GM10248 (cell line): ENCODE measurements at places on chromosomes 7 and 10.

- DNase-seq: no peak
Observed at GRCh38 chr10:5921746-5922145, 31.7 kb downstream of the FBH1 start.

GRCh38 chr7:90262438-90262837, 17.5 kb downstream of the CFAP69 start:
- DNase-seq: peak; percentile 44

DNA sequence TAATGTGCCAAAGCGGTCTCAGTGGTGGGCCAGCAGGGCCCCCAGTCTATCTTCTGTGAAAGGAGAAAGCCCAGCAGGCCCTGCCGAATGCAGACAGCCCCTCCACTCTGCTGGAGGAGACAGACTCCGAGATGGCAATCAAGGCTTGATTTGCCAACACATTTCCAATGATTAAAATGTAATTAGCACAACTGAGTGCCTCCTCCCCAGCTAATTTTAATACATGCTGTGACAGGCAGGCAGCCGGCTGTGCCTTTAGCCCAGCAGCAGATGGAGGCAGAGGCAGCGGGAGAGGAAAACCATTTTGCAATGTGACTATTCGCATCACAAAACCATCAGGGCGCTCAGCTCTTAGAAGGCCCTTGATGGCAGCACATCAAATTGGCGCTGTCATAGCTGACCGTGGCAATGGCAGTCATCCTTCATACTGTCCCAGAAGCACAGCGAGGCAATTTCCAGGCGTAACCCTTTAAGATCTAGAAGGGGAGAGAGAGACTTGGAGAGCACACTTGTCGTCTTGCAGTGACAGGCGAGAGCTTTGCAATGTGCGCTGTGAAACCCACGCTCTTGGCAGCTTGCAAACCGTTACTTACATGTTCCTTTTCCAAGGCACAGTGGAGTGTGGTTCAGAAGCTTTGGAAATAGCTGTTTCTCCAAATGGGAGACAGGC, 714.8 kb upstream of the GALNT17 start:
- no peak for DNase-seq

GRCh38 chr7:30193336-30193943, 58.7 kb downstream of the MTURN start:
- DNase-seq: no peak

DNA sequence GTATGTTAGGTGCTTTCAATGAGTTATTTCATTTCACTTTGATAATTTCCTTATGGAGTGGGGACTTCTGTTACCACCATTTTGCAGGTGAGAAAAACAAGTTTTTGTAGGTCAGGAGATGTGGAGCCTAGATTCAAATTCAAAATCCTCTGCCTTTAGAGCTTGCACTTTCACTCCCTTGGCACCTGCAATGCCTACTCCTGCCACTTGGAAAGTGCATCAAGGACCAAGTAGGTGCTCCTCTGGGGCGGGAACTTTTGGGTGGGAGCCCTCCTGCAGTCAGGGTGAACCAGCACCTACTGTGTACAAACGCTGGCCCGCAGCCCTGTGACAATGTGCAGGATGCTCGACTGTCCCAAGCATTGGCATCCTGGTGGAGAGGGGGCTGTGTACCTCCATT, 199.0 kb downstream of the EMX2 start:
- DNase-seq: no peak

DNA sequence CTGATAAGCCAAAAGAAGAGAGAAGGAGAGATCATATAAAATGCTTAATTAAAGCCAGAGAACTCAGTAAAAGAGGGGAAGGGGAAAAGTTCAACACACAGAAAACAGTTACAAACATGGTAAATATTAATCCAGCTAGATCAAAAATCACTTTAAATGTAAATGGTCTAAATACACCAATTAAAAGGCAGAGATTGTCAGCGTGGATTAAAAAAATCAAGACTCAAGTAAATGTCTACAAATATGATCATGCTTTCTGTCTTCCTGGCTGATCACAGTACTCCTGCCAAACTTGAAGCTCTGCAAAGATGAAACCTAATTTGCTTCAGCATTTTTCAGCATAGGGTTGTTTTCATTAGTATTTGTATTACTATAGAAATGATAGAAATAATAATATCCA, 54.6 kb upstream of the RNF32 start:
- DNase-seq: no peak

DNA sequence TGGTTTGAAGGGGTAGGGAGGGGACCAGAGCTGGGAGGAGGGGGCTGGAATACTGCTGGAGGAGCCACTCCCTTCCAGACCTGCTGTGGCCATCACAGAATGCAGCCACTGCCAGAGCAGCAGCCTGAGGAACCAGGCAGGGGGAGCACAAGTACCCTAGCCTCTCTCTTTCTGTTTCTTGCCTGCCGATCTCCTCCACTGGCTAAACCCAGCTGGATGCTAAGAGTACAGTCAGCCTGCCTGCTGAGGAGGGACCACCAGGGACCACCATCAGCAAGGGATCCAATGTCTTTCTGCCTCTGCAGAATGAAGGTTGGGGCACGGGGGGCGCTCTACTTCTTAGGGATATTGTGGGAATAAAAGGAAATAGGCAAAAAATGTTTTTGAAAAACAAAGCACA, 4.7 kb downstream of the BLVRA start:
- DNase-seq: no peak

GRCh38 chr7:108408296-108408991, 47.8 kb downstream of the NRCAM start:
- DNase-seq: no peak

DNA sequence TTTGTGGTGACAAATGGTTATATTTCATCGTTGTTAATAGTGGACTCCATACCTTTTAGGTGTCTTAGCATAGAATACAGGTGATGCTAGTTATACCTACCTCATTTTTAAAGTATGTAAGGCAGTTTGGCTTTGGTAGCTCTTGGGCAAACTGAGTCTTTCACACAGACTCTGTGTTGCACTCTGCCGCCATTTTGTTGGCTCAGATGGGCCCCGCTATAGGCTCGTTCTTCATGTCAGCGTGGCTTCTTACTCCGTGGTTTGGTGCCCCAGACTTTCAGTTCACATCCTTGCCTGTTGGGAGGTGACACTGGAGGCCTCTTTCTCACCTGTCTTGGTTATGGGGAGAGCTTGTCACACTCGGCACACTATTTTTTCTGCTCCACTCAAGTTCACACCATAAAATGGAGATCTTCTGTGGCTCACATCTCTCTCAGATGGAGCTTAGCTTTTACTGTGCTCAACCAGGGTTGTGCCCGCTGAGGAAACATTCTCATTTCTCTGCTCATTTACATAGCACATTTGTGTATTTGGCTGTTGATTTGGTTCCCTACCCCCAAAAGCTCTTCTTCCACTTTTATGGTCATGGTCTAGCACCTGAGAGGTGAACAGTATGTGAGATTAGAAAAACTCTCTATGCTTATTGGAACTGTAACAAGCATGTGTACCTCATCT, 178.5 kb downstream of the ARID5B start:
- DNase-seq: peak; percentile 41

- no peak for DNase-seq
Observed at GRCh38 chr10:78604286-78604685, 464.5 kb upstream of the ZMIZ1 start.

GRCh38 chr7:81638198-81638597, 131.6 kb downstream of the HGF start:
- DNase-seq: no peak

GRCh38 chr10:127357265-127357664, 160.9 kb upstream of the INSYN2A start:
- no peak for DNase-seq

DNA sequence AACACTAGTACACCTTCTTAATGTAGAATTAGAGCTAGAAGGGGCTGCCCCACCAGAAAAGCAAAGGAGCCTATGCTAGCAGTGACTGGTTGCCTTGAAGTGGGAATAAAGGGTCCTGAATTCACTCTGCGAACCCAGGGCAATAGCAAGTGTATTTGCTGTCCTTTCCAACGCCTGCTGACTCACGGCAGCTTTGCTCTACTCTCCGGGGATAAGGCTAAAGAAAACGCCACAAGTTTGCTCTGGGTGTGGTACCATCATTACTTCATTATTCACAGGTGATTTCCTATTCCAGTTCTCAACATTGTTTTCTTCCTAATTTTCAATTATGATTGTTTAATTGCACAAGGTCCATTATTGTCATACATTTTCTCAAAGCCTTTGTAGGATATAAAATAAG, 220.5 kb upstream of the AOAH start:
- DNase-seq: no peak
